ENCODE measurements at places on chromosomes 12 and 14.

GRCh38 chr12:31118347-31119191 is 44.9 kb downstream of the DDX11 start:
- peak; percentile 77 for DNase-seq

- no peak for DNase-seq
Measured at GRCh38 chr12:67722296-67722695, 73.8 kb downstream of the DYRK2 start.

DNA sequence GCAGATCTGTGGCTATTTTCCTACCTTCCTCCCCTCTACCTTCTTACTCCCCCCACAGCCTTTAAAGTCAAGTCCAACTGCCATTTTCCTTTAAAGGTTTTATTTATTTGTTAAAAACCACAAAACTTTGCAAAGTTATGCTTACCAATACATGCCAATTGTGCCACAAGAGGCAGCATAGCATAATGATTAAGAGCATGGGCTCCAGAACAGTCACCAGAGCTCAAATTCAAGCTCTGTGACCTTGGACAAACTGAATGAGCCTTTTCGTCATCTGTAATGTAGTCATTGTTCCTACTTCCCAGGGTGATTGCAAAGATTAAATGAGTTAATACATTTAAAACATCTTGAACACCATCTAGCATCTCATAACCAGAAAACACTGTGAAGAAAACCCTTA is 13.0 kb upstream of the FMNL3 start:
- no peak for DNase-seq

GRCh38 chr12:115697340-115697739 is 580.2 kb downstream of the MED13L start:
- no peak for DNase-seq

DNA sequence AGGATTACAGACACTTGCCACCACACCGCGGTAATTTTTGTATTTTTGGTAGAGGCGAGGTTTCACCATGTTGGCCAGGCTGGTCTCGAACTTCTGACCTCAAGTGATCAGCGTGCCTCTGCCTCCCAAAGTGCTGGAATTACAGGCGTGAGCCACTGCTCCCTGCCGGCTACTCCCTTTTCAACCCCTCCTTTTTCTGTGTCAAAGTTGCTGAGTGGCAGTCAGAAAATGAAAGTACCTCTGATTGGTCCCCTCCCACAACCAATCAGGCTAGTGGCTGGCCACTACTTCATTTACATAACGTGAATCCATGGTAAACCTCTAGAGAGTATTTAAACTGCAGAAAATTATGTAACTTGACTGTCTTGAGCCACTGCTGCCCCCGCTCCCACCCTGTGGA is 5.9 kb downstream of the RESF1 start:
- no peak for DNase-seq

DNA sequence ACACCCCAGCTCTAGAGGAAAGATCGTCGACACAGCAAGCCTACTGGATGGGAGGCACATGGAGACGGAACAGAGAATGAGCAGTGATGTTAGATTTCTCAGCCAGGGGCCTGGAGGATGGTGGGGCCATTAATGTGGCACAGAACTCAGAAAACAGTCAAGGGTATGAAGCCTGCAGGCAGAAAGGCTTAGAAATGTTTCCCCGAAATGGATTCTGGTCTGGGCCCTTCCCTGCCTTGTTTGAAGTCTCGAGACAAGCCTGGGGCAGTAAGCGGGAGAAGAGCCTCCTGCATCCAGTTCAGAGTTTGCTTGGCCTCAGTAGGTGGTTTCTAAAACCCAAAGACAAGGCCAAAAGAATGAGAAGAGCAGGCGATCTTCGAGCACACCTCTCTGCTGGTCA is 158.4 kb downstream of the NTF3 start:
- no peak for DNase-seq

GRCh38 chr12:27305673-27306456 is 26.8 kb upstream of the BMAL2 start:
- DNase-seq, result no peak

DNA sequence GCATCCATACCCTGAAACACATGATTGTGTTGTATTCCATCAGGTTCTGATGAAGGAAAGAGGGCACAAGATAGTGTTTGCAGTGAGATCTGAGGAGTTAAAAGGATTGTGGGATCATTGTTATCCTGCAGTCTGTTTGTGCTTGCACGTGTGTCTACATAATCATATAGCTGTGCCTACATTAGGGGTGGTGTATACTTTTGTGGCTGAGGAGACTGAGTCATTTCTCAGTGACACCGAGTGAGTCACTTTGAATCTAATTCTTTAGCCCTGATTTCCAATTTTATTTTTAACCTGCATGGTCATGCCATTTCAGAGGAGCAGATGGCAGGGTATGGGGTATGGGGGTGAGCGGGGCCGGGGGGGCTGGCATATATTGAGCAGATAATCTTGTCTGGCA is 133.2 kb downstream of the ANO4 start:
- no peak for DNase-seq

DNA sequence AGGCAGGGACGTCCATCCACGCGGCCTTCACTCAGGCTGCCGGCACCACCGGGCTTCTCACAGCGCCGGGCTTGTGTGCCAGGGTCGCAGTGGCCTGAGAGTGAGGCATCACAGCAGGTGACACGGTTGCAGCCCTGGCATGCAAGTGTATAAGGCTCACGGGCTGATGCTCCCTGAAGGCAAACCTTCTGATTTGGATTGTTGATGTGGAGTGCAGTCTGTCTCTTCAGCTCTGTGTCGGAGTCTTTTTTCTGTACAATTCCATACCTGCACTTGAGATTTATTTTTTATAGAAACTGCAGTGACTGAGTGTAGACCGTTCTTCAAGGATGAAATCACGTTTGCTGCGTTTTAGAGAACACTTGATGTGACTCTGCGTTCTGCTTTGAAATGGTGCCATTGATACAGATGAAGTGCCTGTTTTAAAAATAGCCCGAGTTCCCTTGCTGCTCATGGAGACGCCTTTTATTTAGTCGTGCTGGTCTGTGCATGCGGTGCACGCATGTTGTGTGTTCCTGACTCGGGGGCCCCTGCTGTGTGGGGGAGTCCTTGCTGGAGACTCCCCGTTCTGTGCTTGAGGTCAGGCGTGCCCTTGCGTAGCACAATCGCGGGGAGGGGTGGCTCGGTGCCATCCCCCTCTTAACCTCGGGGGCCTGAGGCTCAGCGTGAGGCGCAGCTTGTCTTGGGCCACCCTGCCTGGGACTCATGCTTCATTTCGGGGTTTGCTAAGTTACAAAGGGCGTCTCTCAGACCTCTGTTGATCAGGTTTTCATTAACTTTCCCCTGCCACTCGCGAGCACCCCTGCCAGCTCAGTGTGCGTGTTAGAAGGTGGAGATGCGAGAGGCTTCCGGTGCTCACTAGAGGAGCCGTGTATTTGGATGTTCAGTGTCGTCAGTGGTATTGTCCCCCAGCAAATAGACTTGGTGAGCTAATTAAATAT is 21.6 kb upstream of the AMN start:
- no peak for DNase-seq

DNA sequence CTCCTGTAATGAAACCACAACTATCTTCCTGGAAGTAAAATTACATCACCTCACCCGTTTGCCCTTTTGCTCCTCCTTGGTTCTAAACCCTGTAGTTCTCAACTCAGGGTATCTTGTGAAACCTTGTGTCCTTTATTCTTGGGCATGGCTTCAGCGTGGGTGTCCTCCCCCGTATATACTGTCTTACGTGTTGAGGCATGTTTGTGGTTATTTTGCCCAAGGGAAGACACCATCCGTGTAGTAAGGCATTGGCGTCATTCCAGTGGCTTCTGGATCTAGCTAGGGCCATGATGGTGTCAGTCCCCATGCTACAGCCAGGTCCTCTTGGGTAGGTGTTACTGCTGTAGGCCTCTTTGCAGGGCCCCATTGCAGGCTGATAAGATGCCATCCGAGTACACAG is 115.4 kb downstream of the ZFP36L1 start:
- DNase-seq, result no peak

GRCh38 chr12:12726555-12727093 is 9.5 kb downstream of the CDKN1B start:
- DNase-seq, result no peak

Measured in NCI-H1930 (cell line).